ENCODE measurements at places on chromosomes 3 and 15.
A peak's percentile ranks its signal among the peaks of the same experiment; 100 is the strongest.

DNA sequence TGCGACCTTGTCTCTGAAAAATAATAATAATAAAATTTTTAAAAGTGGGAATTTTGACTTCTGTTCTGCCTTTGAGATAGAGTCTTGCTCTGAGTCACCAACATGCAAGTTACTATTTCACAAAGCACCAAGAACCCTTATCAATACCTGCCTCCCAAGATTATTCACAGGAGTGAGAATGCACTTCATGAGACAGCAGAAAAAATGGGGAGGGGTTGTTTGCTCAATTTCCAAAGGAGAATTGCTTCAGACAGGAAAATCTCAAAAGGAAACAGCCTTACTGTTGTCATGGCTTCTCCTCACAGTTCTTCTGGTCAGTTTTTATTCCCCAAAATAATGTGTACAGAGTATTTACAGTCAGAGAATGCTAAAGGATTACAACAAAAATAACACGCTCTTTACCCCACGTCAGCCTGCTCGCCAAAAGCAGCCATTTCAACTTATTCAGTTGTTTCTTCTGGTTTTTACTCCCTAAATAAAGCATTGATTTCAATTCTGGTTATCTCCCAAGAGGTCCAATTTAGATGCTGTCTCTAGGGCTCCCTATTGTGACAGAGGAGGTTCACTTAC, 89.0 kb downstream of the PPCDC start:
- DNase-seq: no peak

DNA sequence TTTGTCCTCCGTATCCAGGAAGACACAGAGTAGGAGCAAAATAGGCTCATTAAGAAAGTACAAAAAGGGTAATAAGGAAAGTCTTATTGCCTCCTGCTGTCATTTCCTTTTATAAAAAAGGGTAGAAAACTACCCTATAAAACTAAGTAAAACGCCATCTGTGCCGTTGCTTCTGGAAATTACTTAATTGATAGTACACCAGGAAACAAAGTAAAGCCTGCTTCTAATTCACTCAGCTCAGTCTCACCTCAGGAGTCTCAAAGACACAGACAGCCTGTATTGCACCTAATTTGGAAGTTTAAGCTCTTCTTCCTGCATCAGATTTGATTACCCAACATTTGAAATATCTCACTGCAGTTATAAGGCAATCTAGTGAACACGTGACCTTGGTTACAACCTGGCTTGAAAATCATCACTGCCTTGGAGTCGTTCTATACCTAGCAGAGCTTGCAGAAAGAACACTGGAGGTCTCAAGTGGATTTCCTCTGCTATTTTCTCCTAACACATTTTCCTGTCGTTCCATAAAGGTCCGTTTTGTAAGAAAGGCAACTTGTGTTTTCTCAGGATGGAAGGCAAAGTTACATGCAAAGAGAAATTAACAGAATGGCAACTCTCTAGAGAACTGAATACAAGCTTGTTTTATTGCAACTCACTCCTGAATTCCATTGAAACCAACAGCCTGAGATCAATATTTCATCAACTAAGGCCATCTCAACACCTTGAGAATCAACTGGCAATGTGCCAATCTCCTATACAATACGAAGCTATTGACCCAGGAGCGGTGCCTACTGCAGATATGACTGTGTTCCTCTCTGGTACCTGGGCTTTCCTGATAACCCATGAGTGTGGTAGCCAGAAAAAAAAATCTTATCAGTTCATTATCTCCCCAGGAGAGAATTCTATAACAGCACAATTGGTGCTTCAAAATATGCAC, 203.3 kb upstream of the LMCD1 start:
- DNase-seq: no peak

- DNase-seq: no peak
Observed at GRCh38 chr3:100084100-100084806, 30.0 kb downstream of the FILIP1L start.

- no peak for DNase-seq
Observed at GRCh38 chr15:83746231-83746630, 92.3 kb downstream of the ADAMTSL3 start.

- no peak for DNase-seq
Observed at GRCh38 chr3:131602011-131602779, 99.4 kb upstream of the MRPL3 start.

DNA sequence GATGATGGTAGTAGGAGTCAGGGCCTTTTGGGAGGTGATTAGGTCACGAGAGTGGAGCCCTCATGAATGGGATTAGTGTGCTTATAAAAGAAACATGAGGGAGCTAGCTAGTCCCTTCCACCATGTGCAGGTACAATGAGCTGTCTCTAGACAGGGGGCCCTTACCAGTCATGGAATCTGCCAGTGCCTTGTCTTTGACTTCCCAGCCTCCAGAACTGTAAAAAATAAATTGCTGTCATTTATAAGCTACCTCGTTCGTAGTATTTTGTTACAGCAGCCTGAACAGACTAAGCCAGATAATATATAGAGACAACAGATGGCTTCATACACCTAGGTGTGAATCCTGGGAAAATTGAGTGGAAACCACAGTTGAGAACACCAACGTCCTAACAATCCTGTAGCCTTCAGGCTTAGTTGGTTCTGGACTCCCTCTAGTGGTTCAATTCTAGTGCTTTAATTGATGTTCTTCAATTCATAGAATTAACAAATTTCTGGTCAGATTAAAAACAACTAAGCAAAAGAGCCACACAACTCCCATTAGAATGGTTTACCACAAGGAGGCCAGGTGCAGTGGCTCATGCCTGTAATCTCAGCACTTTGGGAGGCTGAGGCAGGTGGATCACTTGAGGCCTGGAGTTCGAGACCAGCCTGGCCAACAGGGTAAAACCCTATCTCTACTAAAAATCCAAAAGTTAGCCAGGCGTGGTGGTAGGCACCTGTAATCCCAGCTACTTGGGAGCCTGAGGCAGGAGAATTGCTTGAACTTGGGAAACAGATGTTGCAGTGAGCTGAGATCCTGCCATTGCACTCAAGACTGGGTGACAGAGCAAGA, 21.3 kb upstream of the GATM start:
- DNase-seq: no peak

GRCh38 chr3:70684701-70685100, 372.3 kb upstream of the MDFIC2 start:
- no peak for DNase-seq

- DNase-seq: no peak
Observed at GRCh38 chr15:64288577-64288976, 67.4 kb downstream of the CSNK1G1 start.

- no peak for DNase-seq
Observed at GRCh38 chr3:156659260-156659659, 15.1 kb upstream of the TIPARP start.

GRCh38 chr3:195257454-195258448, 13.2 kb downstream of the XXYLT1 start:
- DNase-seq: no peak

DNA sequence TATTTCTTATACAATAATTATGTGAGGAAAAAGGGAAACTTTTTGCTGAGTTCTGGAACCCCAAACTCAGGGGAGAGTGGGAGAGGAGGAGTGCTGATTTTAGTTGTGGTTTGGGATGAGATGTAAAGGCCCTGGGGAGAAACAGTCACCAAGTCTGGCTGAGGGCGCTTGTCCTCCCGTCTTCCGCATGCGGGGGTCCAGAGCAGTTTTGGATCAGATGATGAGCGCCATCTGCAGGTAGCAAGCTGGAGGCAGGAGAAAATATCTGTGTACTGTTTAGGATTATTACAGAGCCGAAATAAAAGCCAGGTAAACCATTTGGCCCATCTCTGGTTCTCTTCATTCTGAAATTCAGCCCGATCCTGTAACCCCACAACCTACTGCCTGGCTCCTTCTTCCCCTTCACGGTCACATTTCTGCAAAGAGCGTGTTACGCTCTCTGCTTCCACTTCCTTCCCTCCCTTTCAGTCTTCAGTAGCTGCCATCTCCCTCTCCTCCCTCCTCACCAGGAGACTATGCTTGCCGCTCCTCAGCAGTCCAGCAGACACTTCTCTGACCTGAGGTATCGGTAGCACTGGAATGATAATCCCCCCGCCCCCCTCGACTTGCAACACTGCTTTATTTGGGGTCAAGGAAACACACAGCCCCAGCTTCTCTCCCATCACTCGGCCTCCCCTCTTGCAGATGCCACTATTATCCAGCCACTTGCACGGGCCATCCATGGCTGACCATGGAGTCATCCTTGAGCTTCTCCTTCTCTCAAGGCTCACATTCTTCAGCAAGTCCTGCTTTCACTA, 1.4 kb upstream of the PARP14 start:
- DNase-seq: peak; percentile 80

- no peak for DNase-seq
Observed at GRCh38 chr3:170740285-170740684, 129.7 kb downstream of the RPL22L1 start.

- DNase-seq: no peak
Observed at GRCh38 chr3:157498371-157498770, 4.8 kb downstream of the VEPH1 start.

DNA sequence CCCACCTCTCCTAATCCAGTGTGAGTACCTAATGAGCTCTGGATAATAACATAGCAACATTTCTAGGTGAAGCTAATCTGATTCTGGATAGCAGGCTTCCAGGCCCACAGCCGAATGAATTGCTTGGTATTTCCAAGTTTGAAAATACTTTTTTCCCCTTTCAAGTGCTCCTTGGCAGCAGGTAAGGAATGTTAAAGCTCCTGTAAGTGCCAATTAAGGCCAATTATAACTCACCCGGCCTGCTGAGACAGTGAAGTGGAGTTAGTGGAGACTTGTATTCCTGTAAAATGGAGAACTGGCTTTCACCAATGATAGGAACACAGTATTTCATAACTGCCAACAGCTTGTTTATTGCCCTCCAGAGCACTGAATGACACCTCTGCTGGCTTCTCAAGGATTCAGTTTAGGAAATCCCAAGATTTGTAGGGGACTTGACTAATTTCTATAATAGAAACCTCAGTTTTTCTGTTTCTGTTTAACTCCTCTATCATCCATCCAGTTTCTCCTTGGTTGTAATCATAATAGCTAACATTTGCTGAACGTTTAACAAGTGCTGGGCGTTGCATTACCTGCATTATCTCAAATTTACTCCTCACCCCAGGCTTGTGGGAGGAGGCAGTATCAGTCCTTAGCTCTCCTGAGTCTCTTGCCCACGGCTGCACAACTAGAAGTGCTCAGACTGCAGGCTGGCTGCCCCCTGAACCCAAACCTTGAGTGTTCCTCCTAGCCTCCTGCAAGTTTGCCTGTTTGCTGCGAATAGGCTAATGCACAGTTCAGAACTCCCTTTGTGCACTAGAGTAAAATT, 52.7 kb upstream of the SCAANT1 start:
- DNase-seq: no peak

DNA sequence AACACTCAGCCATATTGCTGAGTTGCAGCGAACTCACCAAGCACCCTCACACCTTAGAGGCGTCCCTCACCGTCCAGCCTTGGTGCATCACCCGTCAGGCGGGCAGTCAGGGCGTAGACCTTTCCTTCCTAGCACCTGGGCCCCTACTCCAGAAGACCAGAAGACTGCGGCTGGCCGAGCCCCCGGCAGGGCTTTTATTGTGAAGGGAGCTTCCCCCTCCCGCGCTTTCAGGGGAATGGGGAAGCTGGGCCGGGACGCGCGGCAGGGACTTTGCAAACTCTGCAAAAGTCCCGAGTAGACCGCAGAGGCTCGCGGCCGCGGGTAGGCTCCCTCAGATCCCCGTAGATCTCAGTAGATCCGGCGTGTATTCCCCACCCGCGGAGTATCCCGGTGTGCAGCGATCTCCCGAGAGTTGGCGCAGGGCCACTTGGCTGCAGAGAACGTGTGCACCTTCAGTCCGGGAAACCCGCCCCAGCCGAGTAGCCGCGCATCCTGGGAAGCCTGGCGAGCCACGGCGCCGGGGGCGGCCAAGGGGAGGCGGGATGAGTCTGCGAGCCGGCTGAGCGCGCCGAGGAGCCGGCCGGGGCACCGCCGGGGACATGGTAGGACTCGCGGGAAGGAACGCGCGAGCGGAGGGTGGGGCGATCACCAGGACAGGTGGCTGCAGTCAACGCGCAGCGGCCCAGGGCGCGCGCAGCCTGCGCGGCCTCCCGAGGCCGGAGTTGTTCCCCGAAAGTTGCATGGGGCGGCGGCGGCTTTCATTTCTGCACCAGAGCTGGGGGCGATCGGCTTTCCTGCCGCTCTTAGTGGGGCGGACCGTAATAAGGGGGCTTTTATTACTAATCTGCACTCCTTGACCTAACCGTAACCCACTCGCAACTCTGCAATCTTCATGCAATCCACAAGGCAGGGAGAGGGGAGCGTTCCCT, at the start of gene GASK1A:
GASK1A (plus strand) TSS at position 268 of the 929 bp plus-strand sequence; CDS start at position 600, 332 bp downstream.
- no peak for DNase-seq

GRCh38 chr15:92492551-92493115, 99.0 kb downstream of the ST8SIA2 start:
- no peak for DNase-seq

- DNase-seq: no peak
Observed at GRCh38 chr3:117407317-117407716, 697.7 kb downstream of the TUSC7 start.

DNA sequence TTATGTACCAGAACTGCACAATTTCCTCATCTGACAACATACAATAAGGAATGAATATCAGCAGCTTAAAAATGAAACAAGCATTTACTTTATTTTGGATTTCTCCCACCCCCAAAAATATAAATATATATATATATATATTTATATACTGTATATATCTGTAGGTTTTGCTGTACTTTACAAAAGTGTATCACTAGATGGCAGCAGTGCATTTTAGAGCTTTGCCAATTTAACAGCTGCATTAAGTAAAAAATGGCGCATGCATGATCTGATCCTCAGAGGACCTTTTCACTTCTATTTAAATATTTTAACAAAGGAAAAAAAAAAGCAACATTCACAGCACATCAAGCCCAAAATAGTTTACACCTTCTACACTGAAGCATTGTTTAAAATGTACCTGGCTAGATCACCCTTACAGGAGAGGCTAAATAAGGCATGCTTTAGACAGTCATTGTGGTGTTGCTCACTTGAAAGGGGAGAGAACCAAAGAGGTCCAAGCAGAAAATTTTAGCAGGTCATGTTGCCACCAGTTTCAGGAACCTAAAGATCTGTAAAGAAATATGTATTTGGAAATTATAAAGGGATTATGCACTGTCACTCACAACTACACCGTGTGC, 72.6 kb downstream of the NPTN start:
- DNase-seq: no peak

DNA sequence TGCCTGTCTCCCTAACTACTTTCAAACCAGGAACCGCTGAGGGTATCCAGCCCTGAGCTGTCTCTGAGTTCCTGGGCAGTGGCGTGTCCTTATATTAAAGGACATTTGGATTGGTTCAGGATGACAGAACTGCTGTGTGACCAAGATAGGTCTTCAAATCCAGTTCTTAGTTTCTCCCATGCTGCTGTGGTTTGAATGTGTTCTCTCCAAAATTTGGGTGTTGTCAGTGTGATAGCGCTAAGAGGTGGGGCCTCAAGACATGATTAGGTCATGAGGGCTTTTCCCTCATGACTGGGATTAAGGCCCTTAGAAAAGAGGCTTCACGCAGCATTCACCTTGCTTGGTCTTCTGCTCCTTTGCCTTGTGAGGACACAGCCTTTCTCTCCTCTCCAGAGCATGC, 376.5 kb upstream of the TPM1 start:
- no peak for DNase-seq

GRCh38 chr15:39381517-39381916, 199.4 kb upstream of the THBS1 start:
- DNase-seq: no peak

Data from T-helper 9 cell (primary cell).